ENCODE measurements at places on chromosomes 3 and 15.

GRCh38 chr15:29125382-29126207, 144.0 kb downstream of the NSMCE3 start:
- no peak for DNase-seq

DNA sequence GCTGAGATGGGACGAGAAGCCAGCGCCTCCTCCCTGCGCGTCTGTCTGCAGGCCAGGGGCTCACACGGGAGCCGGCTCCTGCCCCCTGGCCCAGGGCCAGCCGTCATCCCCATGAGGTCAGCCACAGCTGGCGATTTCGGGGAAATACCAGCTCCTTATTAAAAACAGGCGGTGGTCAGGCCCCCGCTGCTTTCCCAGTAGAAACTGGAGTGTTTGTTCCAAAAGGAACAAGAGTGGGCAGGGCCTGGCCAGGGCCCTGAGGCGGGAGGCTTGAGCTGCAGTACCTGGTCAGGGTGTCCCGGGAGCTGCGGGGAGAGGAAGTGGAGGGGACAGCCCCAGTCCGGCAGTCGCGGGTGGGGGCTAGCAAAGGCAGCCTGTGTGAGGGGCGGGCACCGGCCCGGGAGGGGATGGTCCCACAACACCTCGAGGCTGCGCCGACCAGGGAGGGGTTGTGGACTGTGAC, 17.8 kb downstream of the MYL3 start:
- DNase-seq = peak; percentile 94

- DNase-seq = peak; percentile 9
These were observed 232.1 kb upstream of the CDIN1 start for GRCh38 chr15:36347272-36347858.

DNA sequence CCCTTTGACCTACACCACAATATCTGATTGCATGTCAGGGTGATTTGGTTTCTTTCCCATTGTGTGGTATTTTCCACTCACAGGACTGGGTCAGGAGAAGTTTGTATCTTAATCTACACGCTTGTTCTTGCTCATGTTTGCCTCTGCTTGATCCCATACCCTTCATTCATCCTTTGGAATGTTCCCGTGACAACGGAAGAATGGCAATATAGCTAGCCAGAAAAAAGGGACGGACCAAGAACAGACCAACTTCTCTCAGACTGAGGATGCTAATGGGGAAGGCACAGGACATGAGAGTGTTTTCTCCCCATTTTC, 7.8 kb upstream of the THSD4 start:
- DNase-seq = no peak

DNA sequence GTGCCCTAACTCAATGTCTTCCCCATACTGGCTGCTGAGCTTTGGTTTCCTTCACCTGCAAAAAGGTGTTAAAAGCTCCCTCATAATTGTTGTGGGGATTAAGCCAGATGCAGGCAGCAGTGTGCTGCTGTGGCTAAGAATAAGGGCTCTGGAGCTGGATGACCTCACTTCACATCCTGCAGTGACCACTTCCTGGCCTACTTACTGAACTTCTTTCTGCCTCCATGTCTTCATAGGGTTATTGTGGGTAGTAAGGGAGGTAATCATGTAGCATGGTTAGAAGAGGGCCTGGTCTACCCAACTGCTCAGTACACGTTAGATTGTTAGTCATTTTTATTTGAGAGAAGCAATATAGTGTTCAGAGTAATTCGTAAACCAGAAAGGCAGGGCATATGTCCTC, 18.4 kb downstream of the GYG1 start:
- no peak for DNase-seq

DNA sequence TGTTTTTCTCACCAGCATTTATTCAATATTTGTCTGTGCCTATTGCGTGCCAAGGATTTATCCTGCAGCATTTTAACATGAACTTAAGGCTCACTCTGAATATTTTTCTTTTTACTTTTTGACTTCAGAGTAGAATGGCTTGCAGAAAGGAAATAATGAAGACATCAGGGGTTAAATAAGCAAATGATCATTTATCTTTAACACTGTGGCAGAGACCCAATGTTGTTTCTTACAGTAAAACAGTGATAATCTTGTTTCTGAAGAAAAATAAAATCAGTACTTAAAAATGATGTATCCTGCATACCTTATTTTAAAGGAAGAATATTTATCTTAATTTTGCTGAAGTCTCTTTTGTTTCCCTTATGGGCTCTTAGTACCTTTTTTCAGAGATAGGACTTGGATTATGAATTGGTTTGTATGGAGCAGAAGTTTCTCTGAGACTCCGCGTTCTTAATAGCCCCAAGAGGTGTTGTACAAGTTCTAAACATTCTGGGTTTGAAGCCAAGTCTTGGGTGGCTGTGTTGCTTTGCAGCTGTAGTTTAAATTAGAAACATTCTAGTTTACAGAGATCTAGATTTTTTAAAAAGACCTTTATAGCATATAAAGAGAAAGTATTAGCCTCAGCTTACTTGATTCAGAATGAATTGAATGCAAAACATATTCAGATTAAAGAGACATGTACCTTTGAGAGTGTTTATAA, 40.5 kb downstream of the COL6A6 start:
- no peak for DNase-seq

GRCh38 chr15:69298697-69299441, at the start of gene PAQR5:
TSS of gene PAQR5 (plus strand) at chr15:69298912. CDS start at chr15:69360081, 61,169 bp downstream.
- peak; percentile 29 for DNase-seq

DNA sequence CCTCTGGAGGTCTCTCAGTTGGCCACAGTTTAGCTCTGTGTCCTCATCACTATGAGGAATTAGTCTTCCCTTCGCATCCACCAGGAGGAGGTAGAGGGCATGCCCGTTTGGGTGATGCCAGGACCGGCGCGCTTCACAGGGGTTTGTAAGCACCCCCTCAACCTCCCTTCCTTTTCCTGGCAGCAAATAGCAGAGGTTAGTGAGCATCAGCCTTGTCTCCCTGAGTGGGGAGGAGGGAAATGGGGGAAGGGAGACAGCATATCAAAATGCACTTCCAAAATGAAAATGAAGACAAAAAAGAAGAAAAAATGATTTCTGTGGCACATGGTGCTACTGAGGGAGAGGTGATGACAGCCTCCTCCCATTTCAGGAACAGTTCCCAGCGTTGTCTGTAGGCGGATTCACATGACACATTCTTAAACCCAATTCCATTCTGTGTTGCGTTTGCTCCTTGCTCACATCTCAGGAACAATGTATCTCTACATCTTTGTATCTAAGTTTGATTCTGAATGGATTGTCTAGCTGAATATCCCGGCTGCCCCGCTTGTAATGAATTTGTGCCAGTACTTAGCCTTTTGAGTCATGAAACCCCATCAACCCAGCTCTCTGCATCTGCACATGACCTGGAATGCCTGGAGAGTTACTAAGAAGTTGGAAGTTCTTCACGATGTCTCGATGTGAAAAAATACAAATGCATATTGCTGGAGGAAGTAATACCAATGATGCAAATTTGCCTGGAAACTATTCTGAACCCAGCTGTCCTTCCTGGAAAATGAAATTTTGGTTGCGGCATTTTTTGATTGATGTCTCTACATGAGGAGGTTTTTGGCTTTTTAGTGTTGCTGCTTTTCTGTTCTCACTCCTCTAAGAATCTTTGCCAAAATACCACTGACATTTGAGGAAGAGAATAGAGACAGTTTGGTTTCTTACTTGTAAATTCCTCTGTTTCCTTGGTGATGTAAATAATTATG, 45.2 kb downstream of the TYRO3 start:
- DNase-seq = peak; percentile 76

DNA sequence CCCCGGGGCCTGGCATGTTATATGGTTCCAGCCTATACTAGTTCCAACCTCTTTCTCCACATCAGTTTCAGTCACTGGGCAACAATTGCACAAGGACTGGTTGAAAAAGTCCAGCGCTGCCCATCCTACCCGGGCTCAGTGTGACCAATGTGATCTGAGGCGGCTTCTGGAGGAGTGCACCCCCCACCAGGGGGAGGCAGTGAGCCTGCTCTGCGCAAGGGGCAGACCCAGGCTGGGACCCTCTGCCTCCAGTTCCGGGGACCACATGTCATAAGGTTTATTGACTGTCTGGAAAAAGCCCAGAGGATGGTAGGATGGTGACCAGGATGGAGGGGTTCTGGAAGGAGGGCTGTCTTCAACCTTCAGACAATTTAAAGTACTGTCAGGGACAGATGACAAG, 25.6 kb upstream of the NR2E3 start:
- DNase-seq = no peak

GRCh38 chr3:159872374-159873109, 116.1 kb upstream of the IL12A start:
- DNase-seq = peak; percentile 92

GRCh38 chr15:57025264-57025926, 107.0 kb downstream of the TCF12 start:
- DNase-seq = peak; percentile 15

- DNase-seq = no peak
These were observed 938.4 kb upstream of the SEMA6D start for GRCh38 chr15:46778876-46779275.

DNA sequence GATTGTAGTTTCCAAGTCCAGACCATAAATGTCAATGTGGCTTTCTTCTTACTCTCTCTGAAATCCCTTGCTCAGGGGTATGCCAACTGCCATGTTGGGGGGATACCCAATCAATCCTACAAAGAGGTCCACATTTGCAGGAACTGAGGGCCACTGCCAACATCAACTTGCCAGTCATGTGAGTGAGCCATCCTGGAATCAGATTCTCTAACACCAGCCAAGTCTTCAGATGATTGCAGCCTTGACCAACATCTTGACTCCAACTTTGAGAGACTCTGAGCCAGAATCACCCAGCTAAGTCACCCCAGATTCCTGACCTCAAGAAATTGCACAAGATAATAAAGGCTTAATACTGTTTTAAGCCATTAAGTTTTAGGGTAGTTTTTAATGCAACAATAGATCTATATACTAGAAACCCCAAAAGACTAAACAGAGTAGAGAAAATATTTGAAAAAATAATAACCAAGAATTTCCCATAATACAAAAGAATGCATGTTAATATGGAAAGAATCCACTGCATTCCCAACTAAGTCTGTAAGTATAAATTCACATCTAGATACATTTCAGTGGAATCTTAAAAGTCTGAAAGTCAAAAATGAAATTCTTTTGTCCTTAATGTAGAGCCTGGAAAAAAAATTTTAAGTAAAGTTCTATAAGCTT, 22.4 kb downstream of the ISG20 start:
- peak; percentile 88 for DNase-seq

DNA sequence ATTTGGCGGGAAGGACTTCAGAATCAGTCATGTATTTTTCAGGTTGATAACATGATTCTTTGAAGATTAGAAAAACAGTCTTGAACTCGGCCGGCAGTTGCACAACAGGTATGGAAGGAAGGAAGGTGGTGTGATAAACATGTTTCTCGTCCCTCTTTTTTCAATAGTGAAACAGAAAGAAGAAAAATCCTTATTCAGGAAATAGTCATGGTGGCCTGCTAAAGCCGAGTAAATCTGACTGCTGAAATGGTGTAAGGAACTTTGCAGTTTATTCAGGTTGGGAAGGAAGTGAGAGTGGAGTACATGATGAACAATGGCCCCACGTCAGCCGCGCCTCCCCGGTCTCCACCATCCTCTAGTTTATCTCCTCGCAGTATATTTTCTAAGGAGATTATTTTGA, 6.7 kb downstream of the RASGRP1 start:
- DNase-seq = no peak

DNA sequence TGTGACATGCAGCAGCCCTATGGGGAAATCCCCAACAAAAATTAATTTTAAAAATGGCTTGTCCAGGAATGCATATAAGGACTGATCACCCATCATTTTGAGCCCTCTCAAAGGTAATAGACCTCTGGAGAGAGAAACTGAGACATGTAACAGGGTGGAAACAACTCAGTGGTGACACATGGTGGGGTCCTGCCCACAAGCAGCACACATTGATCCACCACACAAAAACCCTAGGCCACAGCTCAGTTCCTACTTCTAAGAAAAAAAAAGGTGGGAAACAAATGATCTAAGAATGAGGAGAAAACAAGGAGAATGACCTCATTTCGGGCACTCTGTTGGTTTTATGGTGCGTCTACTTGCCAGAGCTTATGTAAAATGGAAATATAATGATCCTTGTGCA, 1.9 kb upstream of the SLC41A3 start:
- no peak for DNase-seq

GRCh38 chr3:168585544-168585943, 489.8 kb upstream of the GOLIM4 start:
- no peak for DNase-seq

DNA sequence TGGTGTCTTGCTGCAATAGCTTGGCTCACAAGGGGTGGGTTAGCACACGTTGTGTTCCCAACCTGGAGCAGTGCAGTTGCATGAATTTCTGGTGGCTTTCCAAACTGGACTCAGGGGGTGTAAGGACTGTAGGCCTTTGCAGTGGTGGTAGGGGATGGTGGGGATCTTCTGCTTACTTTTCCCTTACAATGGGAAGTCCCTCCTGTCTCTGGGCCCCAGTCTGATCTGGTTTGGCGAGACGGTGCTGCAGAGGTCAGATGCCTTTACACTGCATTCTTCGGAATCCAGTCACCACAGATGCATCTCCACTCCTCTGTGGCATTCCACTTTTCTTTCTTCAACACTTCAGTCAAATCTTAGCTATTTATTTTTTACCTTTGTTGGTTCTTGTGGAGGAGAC, 132.1 kb downstream of the DOCK3 start:
- DNase-seq = no peak

DNA sequence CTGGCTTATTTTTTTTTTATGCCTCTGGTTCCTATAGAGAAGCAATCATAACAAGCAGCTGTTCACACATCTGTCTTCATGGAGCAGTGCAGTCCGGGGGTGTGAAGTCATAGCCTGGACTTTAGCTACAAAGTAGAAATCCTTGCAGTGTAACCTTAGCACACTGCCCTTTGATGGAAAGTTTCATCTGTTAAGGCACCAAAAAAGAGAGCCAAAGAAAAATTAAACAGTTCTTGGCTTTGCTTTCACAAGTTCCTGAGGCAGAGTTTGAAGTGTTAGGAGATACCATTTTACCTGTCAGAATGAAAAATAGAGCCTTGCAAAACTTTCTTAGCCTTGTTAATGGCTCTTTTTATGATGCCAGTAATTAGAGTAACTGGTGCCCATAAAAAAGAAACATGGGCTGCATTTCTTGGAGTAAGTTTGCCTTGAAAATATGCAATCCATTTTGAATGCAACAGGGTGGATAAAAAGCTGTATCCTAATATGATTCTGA, 84.1 kb downstream of the PIK3R4 start:
- no peak for DNase-seq

GRCh38 chr3:193764959-193765358, 172.0 kb downstream of the OPA1 start:
- no peak for DNase-seq

GRCh38 chr15:40388941-40389823, 6.7 kb downstream of the KNSTRN start:
- no peak for DNase-seq

GRCh38 chr3:13532085-13532484, 16.8 kb upstream of the FBLN2 start:
- DNase-seq = no peak

GRCh38 chr3:188830893-188831292, 340.9 kb upstream of the TPRG1 start:
- peak; percentile 17 for DNase-seq

- no peak for DNase-seq
These were observed 155.8 kb downstream of the NR1D2 start for GRCh38 chr3:24100696-24101402.

DNA sequence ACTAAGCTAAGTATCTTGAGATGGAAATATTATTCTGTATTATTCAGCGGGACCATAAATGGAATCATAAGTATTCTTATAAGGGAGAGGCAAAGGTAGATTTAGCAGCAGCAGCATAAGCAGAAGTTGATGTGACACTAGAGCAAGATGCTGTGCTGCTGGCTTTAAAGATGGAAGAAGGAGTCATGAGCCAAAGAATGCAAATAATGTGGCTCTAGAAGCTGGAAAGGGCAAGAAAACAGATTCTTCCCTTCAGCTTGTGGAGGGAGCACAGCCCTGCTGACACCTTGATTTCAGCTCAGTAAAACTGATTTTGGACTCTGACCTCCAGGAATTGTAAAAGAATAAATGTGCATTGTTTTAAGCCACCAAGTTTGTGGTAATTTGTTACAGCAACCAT, 144.2 kb upstream of the ANKRD28 start:
- DNase-seq = no peak
